ENCODE measurements at places on chromosomes 2 and 18.

GRCh38 chr2:15311201-15311907 lies 249.8 kb downstream of the NBAS start:
- DNase-seq, result no peak

DNA sequence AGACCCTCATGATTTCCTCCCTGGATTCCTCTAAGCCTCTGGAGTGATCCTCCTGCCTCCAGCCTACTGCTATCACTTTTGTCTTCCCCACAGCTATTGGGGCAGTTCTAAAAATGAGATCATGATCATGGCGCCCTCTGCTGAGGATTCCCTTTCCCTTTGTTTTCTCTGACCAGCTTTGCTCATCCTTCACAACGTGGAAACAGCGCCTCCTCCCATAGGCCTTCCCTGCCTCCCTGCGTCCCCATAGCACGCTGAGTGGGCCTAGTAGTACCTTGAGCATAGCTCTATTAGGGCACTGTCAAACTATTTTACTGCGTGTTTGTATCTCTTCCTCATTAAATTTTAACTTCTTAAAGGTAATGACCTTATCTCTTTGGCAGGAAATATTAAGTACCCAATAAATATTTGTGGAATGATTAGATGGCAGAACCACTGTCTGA lies 207.0 kb upstream of the FANCL start:
- DNase-seq, result peak; percentile 56

DNA sequence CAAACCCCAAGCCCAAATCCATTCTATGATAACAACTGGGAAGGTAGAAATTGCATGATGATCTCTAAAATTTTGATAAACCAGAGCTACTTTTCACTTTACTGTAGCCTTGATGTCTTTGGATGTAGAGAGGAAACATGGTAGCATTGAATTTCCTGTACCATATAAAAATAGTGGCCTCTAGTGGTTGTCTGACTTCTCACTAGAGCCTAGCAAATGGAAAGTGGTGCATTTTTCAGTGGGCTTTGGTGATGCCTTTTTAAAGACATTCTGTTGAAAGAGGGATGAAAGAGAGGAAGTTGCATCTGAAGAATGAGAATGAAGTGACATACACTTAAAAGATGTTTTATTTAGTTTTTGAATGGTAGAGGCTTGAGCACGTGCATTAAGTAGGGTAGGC lies 662.2 kb downstream of the XIRP2 start:
- no peak for DNase-seq

DNA sequence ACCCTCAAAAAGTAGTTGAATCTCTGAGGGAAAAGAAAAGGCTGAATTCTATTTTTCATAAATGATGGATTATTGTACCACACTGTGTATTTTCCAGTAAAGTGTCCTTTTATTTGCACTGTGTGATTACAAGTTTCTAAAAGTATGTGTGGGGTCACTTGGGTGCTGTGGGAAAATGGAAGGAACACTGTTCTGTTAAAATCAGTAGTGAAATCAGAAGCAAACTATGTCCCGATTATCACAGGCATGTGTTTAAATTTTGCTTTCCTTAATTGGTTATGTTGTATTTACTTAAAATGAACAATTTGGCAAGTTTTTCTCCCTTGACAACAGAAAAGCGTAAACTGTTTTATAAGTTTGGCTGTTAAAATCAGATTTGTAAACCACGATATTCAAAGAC lies 353.1 kb downstream of the ARHGAP15 start:
- no peak for DNase-seq

DNA sequence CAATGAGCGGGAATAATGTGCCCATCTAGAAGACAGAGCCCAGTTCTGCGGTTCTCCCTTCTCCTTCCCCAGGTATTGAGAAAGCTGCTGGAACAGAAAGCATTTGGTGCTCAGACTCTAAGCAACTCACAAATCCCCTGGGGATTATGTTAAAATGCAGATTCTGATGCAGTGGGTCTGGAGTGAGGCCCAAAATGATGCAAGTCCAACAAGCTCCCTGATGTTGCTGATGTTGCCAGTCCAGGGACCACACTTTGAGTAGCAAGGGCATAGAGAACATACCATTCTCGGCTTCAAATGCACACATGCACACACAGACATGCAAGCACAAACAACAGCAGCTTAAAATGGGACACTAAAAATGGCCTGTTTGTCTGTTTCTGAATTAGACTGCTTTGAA lies 274.8 kb upstream of the NCKAP5 start:
- DNase-seq, result no peak

DNA sequence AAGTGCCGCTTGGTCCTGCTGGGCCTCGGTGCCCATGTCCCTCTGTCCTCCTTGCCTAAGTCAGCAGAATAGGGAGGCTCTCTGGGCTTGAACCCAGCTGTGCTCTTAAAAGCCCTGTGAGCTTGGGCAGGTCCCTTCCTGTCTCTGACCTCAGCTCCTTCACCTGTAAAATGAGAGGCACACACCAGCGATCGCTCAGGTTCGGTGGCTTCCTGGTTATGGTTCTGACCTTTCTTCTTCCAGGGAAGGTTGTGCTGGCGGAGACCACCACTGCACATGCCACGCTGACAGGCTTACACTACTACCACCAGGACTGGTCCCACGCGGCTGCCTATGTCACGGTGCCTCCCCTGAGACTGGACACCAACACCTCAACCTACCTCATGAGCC lies 36.1 kb upstream of the MAPRE3 start:
- no peak for DNase-seq

- DNase-seq, result no peak
These were observed 87.7 kb downstream of the LIMS1 start for GRCh38 chr2:108621687-108622681.

DNA sequence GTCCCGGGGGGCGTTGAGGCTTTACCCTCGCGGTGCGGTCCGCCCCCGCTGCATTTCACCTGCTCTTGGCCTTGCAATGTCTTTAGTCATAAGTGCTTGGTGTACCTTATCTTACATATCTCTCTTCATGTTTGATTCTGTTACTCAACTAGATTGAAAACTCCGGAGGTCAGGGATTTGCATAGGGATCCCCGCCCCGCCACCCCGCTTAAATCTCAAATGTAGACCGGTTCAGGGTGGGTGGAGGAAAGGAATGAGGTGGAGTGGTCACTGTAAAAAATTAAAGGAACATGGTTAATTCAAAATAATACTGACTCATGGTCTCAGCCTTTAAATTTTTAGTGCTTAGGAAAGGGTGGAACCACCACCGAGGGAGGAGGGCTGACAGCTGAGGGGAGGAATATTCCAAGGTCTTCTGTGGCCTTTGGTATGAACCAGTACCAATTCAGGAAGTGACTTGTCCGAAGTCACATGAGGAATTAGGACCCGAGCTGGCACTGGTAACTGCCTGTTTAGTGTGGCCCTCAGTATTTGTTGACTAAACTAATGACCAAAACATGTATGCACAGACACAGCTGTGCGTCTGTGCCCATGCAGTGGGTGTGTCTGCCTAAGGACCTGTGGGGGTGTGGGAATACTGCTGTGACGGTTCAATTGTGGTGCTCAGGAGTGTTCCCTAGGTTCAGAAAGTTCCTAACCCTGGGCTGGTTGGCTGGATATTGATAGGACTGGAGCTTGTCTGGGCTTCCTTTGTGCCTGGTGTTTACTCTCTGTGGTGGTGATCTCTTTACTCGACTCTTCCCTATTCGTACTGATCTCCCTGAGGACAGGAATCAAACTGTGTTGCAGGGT lies 1.0 kb downstream of the PLEKHB2 start:
- peak; percentile 67 for DNase-seq

DNA sequence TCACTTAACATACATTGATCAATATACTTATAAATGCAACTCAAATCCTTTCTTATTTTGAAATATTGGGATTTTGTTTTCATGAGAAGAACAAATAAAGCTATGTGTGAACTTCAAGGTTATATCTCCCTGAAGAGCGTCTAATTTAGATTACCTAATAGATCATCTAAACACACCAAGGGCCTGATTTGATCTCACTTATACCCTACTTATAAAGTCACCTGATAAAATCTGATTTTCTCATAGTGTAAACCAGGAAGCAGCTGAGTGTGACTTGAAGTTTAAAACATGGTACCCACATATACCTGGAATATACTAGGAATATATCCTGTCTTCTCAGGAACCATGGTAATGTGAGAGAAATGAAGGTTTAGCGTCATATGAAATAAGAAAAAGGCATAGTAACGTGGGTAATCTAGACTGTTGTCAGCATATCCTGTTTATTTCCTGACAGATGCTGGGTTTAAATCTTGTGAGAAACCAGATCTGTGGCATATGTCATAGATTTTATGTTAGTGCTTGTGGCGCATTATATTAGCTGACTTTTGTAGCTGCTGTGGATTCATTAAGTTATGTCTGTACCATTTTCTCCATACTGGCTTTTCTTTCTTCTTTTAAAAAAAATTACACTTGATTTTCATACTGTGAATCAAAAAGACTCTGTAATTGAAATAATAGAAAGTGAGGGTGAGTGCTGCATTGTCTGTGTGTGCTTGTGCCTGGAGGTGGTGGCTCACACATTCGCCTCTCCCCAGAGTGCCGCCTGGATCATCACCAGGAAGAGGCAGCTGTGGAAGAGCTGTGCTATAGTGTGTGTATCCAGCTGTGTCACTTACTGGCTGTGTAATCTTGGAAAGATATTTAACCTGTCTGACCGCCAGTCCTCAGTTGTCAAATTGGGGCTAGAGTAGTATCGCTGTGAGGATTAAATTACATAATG lies 164.0 kb downstream of the MYO3B start:
- DNase-seq, result no peak

DNA sequence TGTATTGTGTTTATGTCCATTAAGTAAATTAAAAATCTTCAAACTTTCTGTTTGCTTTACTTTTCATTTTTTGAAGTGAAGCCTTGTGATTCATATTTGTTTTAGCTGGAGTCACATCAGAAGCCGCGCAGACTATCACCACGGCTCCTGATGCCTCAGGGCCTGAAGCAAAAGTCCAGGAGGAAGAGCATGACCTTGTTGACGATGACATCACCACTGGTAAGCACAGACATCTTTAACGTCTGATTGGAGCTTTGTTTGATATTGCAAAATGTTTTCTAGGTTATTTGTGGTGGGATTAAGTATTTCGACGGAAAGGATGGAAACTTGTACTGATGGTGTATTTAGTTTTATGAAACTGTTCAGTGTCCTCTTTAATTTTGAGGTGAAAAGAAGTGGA lies 164.8 kb downstream of the WDR7 start:
- no peak for DNase-seq

DNA sequence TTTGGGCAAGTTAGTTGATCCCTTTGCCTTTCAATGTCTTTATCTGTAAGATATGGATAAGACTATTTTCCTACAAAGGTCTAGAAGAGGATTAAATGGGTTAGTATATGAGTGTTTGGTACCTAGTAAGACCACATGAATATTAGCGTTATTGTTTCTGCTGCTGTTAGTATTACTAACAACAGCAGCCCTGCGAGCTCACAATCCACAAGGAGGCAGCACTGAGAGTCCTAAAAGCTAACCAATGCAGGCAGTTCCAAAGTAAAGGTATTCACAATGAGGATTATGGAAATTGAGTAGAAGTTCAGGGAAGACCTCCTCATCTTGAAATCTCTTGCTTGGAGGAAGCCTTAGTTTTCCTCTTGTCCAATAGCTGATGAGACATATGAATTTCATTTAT lies 248.9 kb downstream of the TDRD15 start:
- DNase-seq, result no peak

- DNase-seq, result no peak
These were observed 34.3 kb downstream of the SCN9A start for GRCh38 chr2:166341426-166341825.

GRCh38 chr2:19256121-19256601 lies 102.3 kb downstream of the OSR1 start:
- DNase-seq, result no peak

DNA sequence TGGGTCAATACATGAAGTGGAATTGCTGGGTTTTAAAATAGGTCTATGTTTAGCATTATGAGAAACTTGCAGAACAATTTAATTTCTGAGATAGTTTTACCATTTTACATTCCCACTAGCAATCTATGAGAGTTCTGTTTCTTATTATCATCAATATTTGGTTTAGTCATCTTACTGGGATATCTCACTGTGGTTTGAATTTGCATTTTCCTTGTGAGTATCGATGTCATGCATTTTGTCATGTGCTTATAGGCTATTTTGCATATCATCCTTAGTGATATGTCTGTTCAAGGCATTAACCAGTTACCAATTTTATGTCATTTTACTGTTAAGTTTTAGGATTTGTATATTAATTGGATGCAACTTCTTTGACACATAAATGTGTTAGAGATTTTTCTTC lies 204.4 kb downstream of the MCFD2 start:
- DNase-seq, result no peak

DNA sequence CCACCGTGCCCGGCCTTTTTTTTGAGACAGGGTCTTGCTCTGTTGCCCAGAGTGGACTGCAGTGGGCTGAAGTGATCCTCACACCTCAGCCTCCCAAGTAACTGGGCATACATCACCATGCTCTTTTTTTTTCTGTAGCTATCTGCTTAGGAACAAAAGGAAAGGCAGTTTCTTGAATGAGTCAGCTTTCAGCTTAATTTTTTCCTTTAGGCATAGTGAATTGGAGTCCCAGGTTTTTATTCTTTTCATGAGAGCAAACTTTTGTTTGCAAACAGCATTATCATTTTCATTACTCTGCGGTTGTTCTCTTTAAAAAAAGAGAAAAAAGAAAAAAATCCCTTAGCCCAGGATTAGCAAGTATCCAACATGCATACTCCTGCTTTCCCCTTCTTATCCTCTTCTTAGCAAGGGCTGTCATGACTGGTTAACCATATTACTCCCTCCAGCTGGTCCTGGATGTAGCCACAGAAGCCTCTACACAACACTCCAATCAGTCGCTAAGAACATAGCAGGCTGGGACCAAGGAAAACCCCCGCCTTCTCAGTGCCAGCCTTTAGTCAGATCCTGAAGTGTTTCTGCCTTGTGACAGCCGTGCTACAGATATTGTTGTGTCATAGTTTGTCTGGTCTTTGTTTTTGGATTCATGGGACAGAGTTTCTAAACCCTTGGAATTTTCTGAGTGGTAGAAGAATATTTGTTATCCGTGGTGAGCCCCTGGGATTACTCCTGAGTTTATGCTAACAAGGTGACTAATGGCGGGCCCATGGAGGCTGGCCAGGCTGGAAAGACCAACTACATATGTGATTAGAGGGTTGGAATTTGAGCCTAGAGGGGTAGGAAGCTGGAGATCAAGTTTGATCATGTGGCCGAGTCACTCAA lies 23.3 kb upstream of the ST3GAL5 start:
- no peak for DNase-seq

- DNase-seq, result no peak
These were observed 457.0 kb upstream of the HNMT start for GRCh38 chr2:137507237-137507636.

- no peak for DNase-seq
These were observed 4.2 kb upstream of the CCNYL1 start for GRCh38 chr2:207706936-207707860.

DNA sequence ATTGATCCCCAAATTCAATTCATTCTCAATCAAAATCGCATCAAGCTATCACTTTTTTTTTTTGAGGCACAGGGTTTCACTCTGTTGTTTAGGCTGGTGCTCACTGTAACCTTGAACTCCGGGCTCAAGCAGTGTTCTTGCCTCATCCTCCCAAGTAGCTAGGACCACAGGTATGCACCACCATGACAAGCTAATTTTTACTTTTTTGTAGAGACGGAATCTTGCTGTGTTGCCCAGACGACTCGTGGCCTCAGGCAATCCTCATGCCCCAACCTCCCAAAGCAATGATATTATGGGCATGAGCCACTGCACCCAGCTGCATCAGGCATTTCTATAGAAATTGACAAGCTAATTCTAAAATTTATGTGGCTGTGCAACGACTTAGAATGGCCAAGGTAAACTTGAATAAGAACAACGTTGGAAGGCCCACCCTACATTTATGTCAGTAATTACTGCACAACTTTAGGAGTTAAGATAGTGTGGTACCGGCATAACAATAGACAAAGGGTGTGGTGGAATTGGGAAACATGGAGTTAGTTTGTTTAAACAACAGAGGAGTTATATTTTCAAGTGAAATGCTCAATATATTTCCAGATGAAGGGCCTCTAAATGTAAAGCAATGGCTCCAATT lies 78.2 kb downstream of the NPAS2 start:
- no peak for DNase-seq
